NCI-H1417 (cell line): ENCODE measurements at places on chromosomes 6 and 20.

DNA sequence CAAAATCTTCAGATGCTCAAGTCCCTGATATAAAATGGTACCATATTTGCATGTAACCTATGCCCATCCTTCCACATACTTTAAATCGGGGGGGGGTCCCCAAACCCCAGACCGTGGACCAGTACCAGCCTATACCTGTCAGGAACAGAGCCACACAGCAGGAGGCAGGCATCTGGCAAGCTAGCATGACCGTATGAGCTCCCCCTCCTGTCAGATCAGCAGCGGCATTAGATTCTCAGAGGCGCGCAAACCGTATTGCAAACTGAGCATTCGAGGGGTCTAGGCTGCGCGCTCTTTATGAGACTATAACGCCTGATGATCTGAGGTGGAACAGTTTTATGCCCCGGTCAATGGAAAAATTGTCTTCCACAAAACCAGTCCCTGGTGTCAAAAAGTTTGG lies 30.7 kb downstream of the FGD2 start:
- DNase-seq = no peak

DNA sequence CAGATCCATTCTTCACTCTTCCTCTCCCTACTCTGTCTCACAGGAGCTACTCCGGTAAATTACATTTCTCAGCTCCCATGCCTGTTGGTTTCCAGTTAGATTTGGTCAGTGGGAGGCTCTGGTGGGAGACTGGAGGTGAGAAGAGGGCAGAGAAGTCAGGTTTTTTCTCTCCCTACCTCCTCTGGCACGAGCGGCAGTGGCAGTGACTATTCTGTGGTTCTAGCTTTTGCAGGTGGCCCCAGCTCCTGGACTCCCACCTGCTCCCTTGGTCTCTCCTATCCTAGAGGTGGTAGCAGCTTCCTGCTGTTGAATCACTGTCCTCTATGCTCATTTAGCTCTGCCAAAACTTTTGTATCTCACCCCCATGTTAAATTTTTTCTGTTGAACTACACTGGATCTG lies 17.9 kb downstream of the TLDC2 start:
- DNase-seq = no peak

GRCh38 chr20:51934301-51935002 lies 132.1 kb upstream of the SALL4 start:
- DNase-seq = peak; percentile 30

GRCh38 chr6:15798533-15799255 lies 135.9 kb upstream of the DTNBP1 start:
- no peak for DNase-seq

- no peak for DNase-seq
Measured at GRCh38 chr6:133132466-133132971, 108.6 kb upstream of the EYA4 start.

GRCh38 chr20:11117808-11118528 lies 444.2 kb upstream of the JAG1 start:
- DNase-seq = no peak

GRCh38 chr6:73309535-73309784 lies 44.6 kb downstream of the DPPA5 start:
- peak; percentile 8 for DNase-seq

- DNase-seq = no peak
Measured at GRCh38 chr6:15457121-15457650, 205.6 kb downstream of the DTNBP1 start.

- DNase-seq = no peak
Measured at GRCh38 chr6:111747396-111747795, 125.9 kb downstream of the FYN start.

DNA sequence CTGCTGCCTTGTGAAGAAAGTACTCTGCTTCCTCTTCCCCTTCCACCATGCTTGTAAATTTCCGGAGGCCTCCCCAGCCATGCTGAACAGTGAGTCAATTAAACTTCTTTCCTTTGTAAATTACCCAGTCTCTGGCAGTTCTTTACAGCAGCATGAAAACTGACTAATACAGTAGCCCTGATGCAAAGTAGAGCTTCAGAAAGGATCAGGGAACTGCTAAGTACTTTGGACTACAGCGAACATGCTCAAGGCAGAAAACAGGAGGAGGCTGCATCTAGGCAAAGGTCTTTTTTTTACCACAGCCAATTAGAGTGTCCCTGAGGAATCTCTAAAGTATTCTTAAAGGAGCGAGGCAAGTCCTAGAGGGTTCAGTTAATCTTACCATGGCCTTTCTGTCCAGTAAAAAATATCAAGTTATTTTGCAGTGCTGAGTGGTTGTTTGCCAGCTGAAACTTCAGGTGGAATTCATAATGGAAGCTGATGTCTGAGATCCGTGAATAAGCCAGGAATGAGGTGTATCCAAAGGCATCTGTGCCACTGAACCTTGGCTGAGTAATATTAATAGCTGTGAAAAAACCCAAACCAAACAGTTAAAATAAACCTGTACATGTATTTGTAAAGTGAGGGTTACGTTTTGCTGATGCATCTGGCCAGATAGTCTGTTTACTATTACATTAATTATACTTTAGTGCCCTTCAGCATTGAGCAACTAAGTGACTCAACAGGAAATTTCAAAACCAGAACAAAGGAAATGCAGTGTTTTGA lies 170.4 kb downstream of the PHF3 start:
- DNase-seq = peak; percentile 85

DNA sequence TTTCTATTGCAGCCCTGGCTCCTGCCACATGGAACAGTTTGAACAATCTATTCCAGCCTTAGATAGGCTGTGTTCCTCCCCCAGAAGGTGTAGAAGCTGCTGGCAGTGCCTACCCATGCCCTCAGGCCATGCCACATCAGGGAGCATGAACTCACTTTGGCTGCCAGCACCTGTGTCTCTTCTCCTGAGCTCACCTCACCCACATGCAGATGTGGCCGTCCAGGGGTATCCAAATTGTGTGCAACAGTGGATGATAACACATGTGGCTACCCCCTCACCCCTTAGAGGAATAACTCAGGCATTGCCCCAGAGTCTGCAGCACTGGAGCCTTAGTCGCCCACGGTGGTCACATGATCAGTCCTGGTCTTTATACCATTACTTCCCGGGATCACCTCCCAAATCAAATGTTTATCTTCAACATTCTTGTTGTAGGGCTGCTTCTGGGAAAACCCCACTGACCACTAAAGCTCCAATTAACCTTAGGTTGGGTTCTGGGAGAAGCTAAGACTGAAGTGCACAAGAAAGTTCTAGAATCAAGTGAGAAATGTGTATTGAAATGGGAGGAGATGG lies 110.4 kb downstream of the BANF2 start:
- no peak for DNase-seq

GRCh38 chr20:62143957-62144825 lies 622 bp downstream of the SS18L1 start:
- peak; percentile 59 for DNase-seq

DNA sequence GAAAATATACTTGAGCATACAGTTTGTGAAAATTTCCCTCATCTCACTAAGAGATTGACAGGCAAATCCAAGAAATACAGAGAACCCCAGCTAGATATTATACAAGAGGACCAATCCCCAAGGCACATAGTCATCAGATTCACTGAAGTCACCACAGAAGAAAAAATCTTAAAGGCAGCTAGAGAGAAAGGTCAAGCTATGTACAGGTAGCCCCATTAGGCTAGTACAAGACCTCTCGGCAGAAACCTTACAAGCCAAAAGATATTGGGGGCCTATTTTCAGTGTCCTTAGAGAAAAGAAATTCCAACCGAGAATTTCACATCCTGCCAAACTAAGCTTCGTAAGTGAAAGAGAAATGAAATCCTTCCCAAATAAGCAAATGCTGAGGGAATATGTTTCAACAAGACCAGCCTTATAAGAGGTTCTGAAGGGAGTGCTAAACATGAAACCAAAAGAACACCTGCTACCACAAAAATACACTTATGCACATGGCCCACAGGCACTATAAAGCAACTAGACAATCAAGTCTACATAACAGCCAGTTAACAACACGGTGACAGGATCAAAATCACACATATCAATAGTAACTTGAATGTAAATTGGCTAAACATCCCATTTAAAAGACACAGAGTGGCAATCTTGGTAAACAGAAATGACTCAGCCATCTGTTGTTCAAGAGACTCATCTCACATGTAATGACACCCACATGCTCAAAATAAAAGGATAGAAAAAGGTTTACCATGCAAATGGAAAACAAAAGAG lies 96.3 kb downstream of the FHL5 start:
- peak; percentile 74 for DNase-seq

- no peak for DNase-seq
Measured at GRCh38 chr6:29675561-29675960, 5.4 kb downstream of the ZFP57 start.

- DNase-seq = no peak
Measured at GRCh38 chr6:107540465-107540857, 50.5 kb downstream of the SOBP start.

DNA sequence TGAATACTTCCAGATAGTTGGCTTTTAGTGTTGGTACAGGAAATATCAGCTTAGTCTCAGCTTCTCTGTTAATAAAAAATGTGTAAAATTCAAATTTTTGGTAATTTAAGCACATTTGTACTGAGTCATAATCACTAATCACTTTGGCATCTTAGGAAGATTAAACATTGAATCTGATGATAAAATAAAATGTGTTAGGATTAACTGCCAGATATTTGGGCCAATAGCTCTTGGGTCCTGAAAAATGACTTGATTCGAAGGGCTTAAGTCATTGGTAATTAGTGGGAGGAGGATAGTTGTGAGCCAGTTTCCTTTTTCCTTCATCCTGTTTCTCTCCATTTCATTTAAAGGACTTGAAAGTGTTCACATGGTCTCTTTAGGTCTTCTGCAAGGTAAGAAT lies 426.1 kb downstream of the RFPL4B start:
- DNase-seq = no peak

DNA sequence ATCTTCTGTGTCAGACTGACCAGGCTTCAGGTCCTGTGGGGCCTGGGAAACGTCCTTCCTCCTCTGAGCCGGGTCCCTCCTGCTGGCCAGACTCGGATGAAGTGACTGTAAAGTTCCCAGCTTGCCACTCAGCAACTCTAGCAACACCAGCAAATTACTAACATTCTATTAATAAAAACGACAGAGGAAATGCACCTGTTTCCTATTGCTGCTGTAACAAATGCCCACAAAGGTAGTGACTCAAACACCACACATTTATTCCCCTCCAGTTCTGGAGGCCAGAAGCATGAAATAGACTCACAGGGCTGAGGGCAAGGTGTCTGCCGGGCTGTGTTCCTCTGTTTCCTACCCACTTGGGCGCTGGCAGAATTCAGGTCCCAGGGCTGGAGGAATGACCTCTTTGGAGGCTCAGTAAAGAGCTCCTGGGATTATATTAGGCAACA lies 48.8 kb downstream of the CTCFL start:
- DNase-seq = no peak

- DNase-seq = no peak
Measured at GRCh38 chr6:43713643-43714310, 26.2 kb upstream of the MRPS18A start.

- DNase-seq = no peak
Measured at GRCh38 chr6:149285626-149286025, 31.9 kb upstream of the TAB2 start.

GRCh38 chr20:701401-702129 lies 26.0 kb upstream of the SCRT2 start:
- no peak for DNase-seq

- DNase-seq = no peak
Measured at GRCh38 chr6:14141351-14142062, 23.9 kb downstream of the CD83 start.

DNA sequence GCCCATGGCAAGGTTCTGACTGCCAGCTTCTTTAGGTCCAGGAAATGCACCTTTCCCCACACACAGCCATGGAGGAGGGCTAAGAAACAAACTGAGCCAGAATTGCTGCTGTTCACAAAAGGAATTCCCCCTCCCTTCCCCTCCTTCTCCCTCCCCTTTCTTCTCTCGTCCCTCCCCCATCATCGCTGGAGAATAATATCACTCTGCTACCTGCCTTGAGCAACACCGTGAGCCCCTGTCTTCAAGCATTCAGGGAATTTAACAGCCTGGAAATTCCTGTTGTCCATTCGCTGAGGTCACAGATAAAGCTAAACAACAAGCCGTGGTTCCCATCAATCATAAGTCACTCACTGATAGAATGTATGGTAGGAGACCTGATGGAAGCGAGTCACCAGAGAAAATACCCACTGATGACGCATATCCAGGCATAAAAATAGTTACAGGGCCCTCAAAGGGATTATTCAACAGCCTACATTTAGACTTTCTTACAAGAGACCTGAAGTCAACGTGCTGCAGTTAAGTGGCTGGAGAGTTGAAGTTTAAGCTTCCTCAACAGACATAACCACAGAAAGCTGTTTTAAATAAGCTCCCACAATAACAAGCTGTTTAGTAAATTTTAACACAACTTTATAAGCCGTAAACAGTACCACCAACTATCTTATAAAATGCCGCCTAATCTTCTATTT lies 59.7 kb downstream of the HIVEP2 start:
- DNase-seq = peak; percentile 28

GRCh38 chr20:32564440-32564839 lies 20.7 kb downstream of the NOL4L start:
- no peak for DNase-seq

DNA sequence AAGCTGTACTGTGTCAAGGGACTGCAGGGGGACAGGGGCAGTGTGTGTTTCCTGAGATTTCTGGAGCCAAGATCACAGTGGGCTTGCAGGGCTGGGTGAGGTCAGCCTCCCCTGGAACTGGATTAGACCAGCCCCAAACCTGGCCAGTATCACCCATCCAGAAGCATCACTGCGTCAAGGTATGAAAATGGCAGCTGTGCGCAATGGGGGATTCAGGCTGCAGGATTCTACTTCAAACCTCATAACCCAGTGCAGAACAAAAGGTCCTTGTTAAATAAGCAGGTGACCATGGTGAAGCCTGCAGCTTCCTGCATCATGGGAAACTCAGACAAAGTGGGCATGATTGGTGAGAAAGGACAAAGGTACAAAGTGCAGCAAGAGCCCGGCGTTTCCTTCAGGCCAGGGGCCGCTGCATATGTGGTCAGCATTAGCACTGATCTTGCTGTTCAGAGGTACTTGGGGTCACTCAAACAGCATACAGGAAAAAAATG lies 33.4 kb downstream of the TRAF3IP2 start:
- no peak for DNase-seq

DNA sequence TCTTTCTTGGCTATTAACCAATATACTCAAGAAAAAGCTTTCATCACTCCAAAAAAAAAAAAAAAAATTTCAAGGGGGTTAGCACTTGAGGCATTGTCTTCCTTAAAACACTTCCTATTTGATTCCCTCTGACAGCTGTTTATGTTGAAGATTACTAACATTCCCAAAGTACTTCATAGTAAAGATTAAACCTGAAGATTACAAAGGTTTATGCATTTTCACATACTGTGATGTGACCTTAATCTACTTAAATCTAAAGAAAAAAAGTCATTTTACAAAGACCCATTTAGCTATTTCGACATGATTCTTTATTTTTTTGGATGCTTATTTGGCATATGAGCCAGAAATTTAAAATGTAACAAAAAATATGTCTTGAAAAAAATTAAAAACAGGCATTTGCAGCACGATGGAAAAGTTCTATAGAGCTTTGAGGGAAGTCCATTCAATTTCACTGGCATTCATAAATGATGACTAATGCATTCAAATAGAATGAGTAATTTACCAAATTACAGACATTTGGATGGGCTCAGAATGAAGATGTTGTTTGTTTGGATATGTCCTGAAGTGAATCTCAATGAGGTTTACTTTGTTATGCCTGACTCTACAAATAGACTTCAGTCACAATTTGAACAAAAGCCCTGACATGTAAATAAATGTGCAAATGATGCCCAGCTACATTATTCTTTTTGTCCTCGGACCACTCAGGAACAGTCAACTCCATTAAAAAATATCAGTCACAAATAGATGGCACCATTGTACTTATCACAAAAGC lies 674.6 kb upstream of the MARCKS start:
- DNase-seq = peak; percentile 80

- DNase-seq = no peak
Measured at GRCh38 chr6:29955783-29956182, 13.5 kb downstream of the HLA-A start.
